ENCODE measurements at places on chromosomes 5 and 9.

GRCh38 chr5:63400079-63400478 is 562.2 kb downstream of the HTR1A start:
- no peak for DNase-seq

DNA sequence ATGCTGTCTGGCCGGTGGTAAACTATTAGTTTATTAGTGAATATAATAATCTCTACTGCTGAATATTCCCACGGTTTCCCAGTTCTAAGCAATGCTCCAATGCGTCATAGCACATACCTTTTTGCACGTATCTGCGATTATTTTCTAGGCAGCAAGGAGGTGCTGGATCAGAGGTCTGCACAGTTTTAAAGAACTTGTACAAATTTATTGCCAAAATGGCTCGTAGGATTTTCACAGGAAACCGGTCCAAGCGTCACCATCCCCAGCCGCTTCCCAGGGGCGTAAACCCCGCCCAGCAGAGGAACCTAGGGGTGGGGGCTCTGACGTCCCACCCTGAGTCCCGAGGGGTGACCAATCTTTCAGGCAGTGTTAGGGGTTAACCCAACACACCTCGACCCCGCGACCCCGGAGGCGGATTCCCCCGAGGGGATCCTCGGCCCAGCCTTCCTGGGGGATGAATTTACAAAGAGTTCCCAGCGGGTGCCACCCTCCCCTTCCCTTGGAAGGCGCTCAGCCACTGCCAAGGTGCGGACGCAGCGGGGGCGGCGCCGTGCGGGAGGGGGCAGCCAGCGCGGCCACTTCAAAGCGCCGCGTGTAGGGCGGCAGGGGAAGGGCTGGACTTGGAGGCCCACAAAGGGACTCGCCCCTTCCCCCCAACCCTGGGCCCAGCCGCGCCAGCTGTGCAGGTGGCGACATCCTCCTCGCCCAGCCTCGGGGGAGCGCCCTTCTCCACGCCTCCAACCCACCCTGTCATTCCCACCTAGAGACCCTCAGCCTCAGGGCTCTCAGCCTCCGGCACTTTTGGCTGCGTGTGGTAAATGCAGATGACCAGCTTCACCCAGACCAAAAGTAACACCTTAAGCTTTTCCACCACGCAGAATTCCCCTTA is 43.5 kb upstream of the TCF7 start:
- no peak for DNase-seq

GRCh38 chr9:91131433-91131839 is 230.3 kb downstream of the AUH start:
- peak; percentile 22 for DNase-seq

- peak; percentile 43 for DNase-seq
Observed at GRCh38 chr5:145068721-145069120, 766.4 kb downstream of the PRELID2 start.

DNA sequence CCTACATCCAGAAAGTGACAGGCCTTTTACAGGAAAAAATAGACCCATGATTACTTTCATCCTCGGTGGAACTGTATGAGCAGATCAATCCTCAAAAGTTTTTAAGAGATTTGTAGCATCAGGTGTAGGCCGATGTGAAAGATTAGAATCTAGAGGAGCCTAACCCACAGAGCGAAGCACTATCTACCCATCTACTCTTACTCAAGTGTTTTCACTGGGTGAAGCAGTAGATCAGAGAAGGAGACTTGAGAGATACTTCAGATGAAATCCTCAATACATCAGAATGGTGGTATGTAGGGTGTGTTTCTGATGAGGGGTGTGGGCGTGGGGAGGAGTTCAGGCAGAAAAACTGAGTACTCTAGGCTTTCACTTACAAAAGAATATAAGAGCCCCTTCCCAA is 192.8 kb downstream of the FER start:
- no peak for DNase-seq

DNA sequence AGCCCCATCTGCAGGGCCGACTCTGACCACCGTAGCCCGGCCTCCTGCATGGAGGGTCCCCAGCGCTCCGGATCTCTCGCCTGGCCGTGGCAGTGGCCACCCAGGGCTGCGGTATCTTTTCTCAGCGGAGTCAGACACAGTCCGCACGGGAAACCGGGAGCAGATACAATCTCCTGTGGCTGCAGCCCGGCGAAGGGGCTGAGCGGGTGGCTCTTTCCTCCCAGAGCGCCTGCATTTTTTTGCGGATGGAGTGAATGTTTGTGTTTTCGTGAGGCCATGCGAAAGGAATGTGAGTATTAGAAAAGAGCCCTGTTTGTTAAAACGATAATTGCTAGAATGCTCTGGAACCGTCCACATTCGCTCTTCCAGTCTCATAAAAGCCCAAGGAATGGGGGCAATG is 53.4 kb upstream of the PTCH1 start:
- peak; percentile 39 for DNase-seq

- DNase-seq: peak; percentile 37
Observed at GRCh38 chr5:177458912-177459350, 12.3 kb downstream of the PRR7 start.

GRCh38 chr5:120605325-120606079 is 141.4 kb downstream of the PRR16 start:
- DNase-seq: no peak

- DNase-seq: no peak
Observed at GRCh38 chr5:169474226-169474625, 109.3 kb upstream of the SPDL1 start.

- peak; percentile 82 for DNase-seq
Observed at GRCh38 chr5:68196876-68197275, 18.7 kb upstream of the PIK3R1 start.

DNA sequence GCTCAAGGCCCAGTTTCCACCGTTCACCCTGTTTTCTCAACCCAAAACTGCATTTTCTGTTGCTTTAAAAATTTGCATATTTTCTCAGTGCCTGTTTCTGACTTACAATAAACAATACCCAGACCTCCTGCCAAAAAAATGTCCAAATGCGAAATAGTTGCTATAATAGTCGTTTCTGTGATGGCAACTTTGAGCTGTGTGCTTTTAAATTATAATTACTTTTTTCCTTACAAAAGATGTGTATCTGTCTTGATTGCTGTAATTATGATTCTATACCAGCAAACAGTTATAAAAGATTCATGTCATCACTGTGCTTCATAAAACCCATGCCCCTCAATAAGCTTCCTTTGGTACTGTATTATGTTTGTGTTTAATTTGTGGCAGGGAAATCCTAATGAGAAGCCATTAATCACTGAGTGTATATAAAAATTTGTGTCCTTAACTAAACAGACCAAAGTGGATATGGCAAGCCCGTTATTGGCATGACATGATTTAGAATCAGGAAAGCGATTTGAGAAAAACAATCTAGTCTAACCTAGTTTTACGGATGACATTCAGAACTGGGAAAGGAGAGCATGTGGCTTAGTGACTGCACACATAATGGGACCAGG is 5.4 kb upstream of the SLC1A3 start:
- no peak for DNase-seq

GRCh38 chr5:128082551-128083032 is 974 bp upstream of the SLC12A2 start:
- no peak for DNase-seq

GRCh38 chr5:67194166-67194565 is 2.4 kb downstream of the CD180 start:
- no peak for DNase-seq

- DNase-seq: no peak
Observed at GRCh38 chr9:72140586-72140985, 8.7 kb upstream of the GDA start.

DNA sequence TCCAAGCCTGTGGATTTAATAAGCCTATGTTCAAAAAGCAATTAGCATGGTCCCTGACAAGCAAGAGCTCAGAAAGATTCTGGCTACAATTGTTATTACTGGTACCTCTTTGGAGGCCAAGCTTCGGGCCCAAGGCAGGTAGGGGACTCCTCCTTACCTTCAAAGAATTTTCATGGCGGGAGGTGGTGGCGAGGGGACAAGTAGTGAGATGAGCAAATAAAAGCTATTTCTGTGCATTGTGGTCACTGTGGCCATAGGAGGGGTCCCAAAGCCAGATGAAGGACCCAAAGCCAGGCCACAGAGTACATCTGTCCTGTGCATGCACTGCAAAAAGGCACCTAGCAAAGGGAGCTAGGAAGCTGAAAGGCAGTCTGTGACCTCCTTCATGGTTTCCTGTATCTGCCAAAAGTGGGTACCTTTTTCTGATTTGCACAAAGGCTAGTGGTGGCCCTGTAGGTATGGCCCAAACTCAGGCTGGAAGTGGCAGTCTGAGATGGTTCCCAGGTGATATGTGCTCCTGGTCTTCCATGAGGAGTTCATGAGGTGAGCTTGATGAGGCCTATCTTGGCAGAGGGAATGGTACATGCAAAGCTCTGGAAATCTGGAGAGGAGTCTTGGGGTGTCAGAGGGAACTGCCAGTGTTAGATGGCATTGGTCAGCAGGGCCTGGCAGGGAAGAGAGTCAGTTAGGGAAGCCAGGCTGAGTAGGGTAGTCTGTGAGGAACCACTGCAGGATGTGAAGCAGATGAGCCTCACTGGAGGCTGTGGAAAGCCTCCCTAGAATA is 3.3 kb upstream of the CXXC5 start:
- no peak for DNase-seq

DNA sequence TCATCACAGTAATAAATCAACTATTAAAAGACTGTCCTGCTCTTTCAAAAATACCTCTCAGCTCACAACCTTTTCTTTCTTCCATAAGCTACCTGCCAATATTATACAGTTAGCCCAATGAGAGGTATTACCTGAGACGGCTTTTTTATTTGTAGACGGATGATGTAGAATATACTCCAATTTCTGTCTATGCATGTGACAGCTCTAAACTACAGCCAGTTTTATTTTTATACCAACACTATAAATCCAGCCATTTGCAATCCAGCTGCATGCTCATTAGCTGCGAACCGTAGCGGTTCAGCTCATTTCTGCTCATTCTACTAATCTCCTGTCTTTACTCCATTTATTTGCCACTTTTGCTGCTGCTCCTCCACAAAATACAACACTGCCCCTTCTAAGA is 51.2 kb downstream of the TBCA start:
- DNase-seq: no peak

DNA sequence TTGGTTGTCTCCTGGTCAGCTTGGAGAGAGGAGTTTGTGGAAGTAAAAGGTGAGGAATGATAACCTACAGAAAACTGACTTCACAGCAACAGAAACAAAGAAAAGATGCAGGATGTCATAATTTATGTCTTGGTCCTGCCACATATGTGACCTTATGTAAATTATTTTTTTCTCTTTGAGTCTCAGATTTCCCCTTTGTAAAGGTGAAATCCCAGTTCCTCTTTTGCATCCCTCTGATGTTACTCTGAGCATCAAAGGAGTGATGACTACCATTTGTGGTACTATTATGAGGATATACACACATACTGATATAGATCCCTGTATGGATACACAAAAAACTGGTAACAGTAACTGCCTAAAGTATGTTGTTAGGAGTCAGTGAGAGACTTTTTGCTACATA is 1.4 kb upstream of the THG1L start:
- no peak for DNase-seq

- DNase-seq: no peak
Observed at GRCh38 chr9:112295174-112295573, 38.2 kb downstream of the PTBP3 start.

- DNase-seq: no peak
Observed at GRCh38 chr9:134589748-134590147, 51.9 kb upstream of the COL5A1 start.

All from muscle of leg (tissue), 16 donors.